ENCODE measurements at places on chromosomes 5 and 9. TPM values are rescaled to one million over a fixed set of nuclear protein-coding genes. Genes with fewer than 3 reads are reported as not detected.

CENPK gene
- total RNA-seq: 1.4 TPM

TICAM2 gene
- 1.6 TPM for total RNA-seq

OR2V2 gene
- not detected for total RNA-seq

DNA sequence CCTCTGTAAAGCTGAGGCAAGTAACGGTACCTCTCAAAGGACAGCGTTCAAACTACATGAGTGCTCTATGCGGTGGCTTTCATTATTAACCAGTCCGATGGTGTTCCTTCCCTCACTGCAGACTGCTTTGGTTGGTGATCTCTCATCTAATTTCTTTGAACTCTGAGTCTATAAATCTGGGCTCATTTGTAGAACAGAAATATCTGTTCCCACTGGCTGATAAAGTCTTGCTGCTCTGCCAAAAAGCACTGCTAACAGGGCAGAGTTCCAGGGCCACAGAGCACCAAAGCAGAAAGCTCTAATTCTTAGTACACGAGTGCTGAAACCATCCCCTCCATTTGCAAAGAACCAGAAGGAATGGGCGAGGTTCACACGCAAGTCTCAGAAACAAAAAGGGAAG, 81.9 kb downstream of the MED27 start:
- DNase-seq: no peak

DNA sequence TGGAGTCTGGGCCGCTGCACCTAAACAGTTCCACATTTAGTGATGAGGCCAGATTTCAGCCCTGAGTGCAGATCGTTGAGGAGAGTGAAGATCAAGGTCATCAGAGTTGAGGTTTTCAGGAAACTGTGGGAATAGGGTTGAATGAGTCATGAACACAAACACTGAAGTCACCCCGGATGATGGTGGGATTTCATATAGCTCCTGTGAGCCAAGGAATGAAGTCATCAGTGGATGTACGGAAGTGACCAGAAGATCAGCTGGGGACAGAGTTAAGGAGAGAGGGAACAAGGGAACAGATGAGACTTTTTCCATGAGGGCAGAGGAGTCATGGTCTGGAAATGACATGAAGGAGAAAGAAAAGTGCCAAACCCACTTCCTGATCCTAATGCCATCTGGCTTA, 36.5 kb downstream of the PALM2AKAP2 start:
- peak; percentile 46 for DNase-seq

DNA sequence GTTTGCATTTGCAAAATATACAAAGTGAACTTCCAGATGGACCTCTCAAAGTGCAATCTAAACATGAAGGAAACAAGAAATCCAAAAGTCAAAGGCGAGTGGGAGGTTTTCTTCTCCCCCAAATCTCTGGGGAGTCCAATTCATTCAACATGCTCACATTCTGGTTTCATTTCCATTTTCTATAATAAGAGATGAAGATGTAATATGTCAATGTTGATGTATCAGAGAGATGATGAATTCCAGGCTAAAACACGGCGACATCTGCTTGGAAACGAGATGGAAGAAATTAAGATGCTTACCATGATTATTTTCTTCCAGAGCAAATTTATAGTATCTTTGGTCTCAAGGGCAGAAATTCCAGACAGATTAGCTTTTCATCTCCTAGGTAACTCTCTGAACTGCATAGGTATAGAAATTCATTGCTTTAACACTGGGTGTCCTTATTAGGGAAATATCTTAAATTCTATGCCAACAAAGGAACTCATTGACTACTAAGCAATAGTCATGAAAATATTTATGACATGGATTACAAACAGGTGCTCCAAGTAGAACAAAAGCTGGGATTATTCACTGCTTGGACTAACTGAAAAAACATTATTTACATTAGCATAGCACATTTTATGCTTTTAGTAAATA, 287.9 kb downstream of the SEC61B start:
- no peak for DNase-seq

DNA sequence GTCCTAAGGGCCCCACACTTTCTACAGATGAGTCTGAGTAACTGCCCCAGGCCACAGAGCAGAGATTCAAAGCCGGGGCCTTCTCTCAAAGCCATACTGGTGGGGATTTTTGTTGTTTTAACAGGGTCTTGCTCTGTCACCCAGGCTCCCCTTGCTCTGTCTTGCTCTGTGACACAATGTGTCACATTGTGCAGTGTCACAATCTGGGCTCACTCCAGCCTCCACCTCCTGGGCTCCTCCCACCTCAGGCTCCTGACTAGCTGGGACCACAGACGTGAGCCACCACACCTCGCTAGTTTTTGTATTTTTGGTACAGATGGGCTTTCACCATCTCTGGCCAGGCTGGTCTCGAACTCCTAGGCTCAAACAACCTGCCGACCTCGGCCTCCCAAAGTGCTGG, 8.6 kb downstream of the AGPAT2 start:
- no peak for DNase-seq

DNA sequence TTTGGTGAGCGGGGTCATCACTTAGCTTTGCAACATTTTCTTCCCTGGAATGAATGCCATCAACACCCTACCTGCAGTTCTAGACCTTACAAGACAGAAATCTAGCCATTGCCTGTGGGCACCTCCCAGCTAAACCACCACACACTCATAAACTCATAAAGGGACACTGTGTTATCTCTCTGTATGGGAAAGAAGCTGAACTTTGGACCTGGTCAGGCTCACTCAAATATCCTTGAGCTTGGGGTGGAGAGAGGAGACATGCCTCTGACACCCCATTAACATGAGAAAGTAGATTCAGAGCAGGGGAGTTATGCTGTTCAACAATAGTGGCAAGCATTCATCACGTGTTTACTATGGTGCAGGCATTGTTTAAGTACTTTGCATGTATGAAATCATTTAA, 205.6 kb downstream of the ZNF462 start:
- no peak for DNase-seq

- DNase-seq: no peak
Observed at GRCh38 chr5:96279801-96280542, 153.1 kb downstream of the PCSK1 start.

DNA sequence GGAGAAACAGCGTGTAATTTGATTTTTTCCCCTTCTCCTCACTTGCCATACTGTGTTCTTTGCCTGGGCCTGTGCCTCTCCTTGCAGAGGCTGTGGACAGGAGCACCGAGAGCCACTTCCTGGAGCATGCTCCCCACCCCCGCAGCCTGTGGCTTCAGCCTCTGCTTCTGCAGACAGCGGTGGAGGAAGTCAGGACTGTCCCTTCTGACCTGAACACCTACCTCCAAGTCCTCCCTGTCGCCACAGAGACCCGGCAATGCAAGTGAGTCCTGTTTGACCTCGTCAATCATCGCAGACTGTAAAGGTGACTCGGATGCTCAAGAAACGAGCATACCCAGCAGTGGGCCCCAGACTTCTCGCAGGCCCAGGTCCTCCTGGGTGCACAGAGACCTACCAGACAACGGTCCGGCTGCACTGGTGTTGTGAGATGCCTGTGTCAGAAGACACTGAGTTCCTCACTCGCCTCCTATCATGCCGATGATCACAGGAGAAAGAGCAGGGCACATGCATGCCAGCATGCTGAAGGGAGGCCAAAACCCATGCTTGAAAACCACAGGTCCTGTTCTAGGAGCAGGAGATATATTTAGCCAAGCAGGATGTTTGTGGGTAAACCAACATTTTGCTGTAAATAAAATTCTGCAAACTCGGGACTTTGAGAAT, 198.8 kb downstream of the AUH start:
- no peak for DNase-seq

DNA sequence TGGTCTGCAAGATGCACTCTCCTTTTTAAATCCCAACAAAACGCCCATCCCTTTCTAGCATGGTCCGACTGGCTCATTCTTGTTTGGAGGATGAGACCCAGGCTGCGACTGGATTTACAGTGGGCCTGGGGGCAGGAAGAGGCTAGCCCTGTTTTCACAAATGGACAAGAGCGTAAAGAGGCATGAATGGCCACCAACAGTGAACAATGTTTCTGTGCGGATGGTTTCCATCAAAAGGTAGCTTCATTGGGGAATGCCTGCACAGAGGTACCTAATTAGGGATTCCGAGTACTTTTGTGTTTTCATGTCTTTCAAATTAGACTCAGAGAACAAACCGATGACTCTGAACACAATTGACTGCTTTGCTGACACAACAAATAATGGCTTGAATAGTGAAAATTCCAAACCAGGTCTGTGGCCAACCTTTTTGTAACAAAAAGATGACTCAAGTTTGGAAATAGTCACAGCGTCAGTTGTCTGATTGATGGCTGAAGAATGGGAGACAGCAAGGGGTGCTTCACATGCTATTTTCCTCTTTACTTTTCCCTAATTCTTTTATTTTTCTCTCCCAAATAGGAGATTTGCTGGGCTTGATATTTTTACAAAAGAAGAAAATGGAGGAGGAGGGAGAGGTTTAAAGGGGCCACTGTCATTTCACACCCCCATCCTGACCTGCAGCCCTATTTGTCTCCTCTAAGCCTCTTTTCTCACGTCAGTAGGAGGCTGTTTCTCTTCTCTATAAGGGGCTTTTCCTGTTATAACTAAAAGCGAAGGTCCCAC, 208.1 kb upstream of the S1PR3 start:
- no peak for DNase-seq

DNA sequence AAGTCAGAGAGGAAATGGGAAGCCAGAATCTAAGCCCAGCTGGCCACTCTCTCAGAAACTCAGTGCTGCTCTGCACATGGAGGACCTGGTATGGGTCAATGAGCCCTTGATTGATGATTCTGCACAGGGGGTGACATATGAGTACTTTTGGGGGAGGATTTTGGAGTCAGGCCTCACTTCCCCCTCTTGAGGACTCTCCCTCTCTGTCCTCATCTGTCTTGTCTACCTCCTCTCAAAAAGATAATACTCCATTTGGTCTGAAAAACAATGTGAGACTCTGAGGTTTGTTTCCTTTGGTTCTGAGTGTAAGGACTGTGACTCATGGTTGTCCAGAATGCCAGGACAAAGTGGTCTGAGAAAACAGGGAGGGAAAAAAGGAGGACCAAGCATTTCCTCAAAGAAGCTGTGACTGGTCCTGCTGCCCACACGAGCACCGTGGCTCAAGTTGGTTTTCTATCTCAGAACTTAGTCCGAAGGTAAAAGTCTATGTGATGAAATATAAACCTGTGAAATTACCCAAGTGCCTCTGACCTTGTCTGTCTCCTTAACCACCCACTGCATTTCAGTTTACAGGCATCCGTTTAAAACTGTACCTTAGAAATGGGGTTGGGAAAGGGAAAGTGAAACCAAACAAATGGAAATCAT, 11.1 kb downstream of the TTC39B start:
- no peak for DNase-seq

GRCh38 chr9:81146684-81147337, 542.5 kb downstream of the TLE1 start:
- DNase-seq: no peak

- no peak for DNase-seq
Observed at GRCh38 chr9:124269556-124269955, 11.8 kb downstream of the NEK6 start.

DNA sequence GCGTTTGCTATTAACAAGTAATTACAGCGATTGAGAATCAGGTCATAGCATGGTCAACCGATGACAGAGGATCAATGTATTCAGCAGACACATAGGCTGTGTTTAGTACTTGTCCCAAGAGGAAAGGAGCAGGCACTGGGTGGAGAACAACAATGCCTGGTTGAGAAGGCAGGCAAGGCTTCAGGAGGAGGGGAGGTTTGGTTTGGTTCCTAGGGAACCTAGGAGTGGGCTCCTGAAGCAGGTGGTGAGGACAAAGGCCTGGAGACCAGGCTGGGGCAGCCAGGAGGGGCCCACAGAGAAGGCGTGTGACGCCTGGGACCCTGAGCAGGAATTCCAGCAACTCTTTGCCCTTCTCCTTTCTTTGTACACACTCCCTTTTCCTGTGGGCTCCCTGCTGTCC, 195.6 kb downstream of the SPOCK1 start:
- DNase-seq: no peak

GRCh38 chr9:113973226-113973625, 97.1 kb downstream of the ZNF618 start:
- DNase-seq: no peak

DNA sequence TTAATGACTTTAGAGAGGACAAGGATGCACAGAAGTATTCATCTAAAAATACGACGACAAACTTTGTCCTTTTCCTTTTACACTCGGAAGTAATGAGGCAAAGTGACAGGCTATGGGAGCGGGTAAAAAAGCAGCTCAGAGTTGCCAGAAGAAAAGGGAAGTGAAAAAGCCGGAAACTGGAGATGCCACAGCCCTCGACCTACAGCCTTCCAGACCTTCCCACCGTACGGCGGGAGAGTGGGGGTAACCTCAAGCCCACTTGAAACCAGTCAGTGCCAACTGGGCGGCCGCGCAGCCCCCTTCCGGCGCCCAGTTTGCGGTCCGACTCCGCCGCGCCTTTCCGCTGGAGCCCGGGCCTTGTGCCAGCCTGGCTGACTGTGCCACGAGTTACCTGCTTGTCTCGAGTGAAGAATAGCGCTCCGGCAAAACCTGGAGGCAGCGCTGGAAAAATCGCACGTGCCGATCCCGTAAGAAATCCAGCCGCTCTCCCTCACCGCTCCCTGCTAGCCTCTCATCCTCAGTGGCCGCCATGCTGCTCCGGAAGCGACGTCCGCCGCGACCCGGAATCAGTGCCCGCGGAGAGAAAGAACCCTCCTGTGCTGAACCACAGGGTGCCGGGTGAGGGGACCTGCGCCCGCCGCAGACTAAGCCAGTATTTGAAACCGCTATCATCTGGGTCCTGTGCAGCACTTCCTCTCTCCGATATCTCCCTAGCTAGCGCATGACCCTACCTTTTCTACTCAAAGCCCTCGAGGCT, at the start of gene PGGT1B:
Gene PGGT1B (minus strand): TSS at position 557 of the 757 bp plus-strand sequence. CDS start 26 bp downstream, at position 531.
- peak; percentile 43 for DNase-seq

- DNase-seq: peak; percentile 69
Observed at GRCh38 chr5:10331341-10331796, 22.1 kb upstream of the MARCHF6 start.

GRCh38 chr5:121550989-121551388, 300.7 kb upstream of the FTMT start:
- DNase-seq: no peak

DNA sequence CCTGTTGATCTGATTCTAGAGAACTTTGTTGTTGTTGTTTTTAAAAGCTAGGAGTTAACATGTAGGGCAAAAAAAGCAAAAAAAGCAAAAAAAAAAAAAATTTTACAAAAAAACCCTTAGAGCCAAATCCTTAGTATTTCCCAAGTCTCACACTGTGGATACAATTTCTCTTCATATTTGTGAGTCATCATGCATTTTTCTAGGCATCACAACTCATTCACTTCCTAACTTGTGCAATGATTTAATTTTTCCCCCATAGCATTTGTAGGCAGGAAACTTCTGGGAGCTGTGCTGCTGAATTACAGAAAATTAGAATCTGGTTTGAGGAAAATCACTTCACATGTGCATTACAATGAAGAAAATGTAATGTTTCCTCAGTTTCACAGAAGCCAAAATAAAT, 91.9 kb downstream of the MARCHF3 start:
- DNase-seq: no peak

DNA sequence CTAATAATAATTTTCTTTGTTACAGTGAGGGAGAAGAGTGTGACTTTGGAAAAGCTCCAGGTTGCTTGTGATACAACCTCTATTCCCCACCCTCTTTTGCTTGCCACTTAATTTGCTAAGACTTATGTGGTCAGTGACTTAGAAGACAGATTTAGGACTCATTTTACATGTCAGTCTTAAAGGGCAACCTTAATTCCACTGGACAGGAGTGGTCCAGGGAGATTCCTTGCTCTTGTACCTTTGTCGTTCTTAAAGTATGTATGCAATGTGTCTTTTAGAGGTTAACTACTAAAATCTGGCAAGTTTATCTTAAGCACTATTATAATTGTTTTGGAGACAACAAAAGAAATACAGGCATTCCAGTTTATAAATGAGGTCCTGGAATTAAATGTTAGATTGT, 20.0 kb downstream of the SLC30A5 start:
- no peak for DNase-seq
